ENCODE measurements at places on chromosomes 6 and 20.

DNA sequence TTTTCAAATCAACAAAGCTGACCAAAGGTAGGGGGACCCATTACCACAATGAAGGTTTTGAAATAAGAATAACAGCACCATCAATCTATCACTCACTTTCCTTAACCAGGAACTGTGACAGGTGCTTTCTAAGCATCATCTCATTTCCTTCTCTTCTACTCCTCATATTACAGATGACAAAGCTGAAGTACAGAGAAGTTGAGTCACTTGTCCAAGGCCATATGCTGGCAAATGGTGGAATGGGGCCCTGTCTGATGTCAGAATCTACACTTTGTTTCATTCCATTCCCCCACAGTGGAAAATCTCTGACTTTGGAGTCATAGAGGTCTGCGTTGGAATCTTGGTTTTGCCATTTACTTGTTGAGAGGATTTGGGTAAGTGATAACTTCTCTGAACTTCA lies 222.5 kb upstream of the LRFN2 start:
- DNase-seq, result no peak

GRCh38 chr6:89492025-89492640 lies 59.2 kb downstream of the ANKRD6 start:
- no peak for DNase-seq

DNA sequence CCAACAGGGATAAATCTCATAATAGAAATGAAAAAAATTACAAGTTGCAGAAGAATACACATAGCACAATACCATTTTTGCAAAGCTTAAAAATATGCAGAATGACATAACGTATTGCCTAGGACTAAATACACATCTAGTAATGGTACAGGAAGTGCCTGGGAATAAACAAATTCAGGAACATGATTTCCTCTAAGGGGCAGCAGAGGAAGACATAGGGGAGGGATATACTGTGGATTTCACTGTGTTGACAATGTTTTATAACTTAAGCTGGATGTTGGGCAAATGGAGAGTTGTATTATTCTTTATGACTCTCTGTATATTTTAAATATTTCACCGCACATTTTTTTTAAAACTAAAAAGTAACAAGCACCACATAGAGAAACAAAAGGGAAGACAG lies 5.6 kb upstream of the GLO1 start:
- no peak for DNase-seq

- no peak for DNase-seq
Observed at GRCh38 chr20:24880356-24880755, 68.7 kb upstream of the CST7 start.

GRCh38 chr6:53584726-53585125 lies 39.8 kb upstream of the GCLC start:
- DNase-seq, result no peak

DNA sequence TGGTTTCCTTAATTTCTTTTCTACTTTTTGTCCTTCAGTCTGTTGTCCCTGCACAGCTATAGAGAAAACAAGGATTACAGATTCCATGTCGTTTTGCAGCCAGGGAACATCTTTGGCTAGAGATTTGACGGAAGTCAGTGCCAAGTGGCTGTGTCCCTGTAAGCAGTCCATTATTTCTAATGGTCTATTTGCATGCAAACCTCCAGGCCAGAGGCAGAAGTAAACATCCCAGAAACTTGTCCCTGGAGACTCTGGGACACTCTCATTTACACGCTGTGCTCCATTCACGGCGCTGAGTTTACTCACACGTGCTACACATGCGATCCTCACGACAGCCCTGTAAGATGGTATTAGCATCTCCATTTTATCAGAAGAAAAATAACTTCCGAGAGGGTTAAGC lies 355.5 kb downstream of the PRKN start:
- DNase-seq, result no peak

DNA sequence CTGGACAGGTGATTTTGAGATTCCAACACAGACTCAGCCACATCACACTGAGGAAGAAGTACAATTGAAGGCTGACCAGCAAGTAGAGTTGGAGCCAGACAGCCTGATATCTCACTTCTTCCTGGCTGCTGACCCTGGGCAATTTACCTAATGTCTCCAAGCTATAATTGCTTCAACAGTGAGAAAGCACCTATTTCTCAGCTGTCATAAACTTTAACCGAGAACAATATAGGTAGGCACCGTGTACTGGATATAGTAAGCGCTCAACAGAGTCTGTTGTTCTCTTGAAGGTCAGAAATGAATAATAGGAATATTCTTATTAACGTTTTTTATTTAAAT lies 28.3 kb downstream of the STX7 start:
- no peak for DNase-seq

GRCh38 chr6:42315991-42316970 lies 98.6 kb upstream of the MRPS10 start:
- DNase-seq, result peak; percentile 93

DNA sequence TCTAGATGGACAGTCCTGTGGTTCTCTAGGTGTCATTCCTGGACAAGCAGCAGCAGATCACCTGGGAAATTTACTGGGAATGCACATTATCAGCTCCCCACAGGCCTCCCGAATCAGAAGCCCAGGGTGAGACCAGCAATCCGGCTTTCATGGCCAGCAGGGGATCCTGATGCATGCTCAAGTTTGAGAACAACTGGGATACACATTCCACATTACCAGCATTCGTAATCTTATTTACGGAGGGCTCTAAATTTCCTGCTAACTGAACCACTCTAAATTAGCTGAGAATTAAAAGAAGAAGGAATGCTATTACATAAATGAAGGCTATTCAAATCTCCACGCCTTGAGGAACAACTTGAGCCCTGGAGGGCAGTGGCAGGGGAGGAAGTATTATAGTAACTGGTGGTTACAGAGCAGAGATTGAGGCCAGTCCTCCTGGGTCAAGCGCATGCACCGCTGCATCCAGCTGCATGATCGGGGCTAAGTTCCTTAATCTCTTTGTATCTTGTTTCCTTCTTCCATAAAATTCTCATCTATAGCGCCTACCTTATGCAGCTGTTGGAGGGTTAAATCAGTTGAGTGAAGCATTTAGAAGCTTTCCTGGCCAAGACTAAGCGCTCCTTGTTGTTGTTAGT lies 403.7 kb downstream of the CDH26 start:
- DNase-seq, result no peak

DNA sequence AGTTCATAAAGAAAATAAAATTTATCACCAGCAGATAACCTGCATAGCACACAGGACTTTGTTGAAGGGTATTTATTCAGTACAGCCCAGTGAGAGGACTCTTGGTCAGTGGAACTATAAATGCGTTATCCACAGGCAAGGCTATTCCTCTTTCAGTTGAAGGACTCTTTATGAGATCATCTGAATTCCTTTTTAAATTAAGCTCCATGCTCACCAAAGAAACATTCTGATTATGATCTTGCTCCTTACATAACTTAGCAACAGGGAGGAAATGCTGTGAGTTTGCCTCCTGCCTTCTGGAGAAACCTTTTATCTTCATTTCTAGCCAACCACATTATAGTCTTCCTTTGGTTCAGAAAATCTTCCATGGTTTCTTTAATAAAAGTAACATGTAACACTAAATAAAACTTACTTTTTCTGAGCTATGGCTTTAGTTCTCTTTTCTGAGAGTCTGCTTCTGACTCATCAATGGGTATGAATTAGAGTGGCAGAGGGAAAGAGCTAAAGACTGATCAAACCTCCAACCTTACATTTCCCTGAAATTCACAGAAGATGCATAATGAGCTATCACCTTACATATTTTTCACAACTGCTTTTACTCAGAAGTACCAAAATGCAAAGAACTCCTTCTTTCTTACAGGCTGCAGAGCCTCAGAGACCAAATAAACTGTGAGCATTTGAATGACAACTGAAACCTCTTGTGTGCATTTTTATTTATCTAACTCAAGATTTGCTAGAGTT lies 267.2 kb downstream of the ADGRG6 start:
- peak; percentile 72 for DNase-seq

Measured in non-pigmented ciliary epithelial cell (primary cell).